Thymus (tissue), 14 donors: ENCODE measurements at places on chromosomes 3 and 15. TPM values are rescaled to one million over a fixed set of nuclear protein-coding genes. Genes with fewer than 3 reads are reported as not detected.

- no peaks in the 10 kb centered on the region for H3K36me3 ChIP-seq
- H3K4me3 ChIP-seq, result no peak overlapping the region
- H3K27me3 ChIP-seq, result no peaks in the 10 kb centered on the region
- DNase-seq, result no peak
- H3K27ac ChIP-seq, result no peak overlapping the region
Observed at GRCh38 chr15:37015451-37015850, 84.9 kb downstream of the MEIS2 start.

ZSCAN2 gene
- polyA plus RNA-seq, result 8.4 TPM

TNFAIP8L3 gene
- 4.7 TPM for polyA plus RNA-seq

- H3K4me1 ChIP-seq, result no peaks in the 10 kb centered on the region
- DNase-seq, result no peak
- H3K27ac ChIP-seq, result no peak overlapping the region
- H3K27me3 ChIP-seq, result no peaks in the 10 kb centered on the region
- H3K4me3 ChIP-seq, result no peak overlapping the region
- H3K36me3 ChIP-seq, result no peaks in the 10 kb centered on the region
Observed at GRCh38 chr3:1661839-1662238, 436.8 kb upstream of the CNTN4 start.
